ENCODE measurements at places on chromosomes 4 and X.

DNA sequence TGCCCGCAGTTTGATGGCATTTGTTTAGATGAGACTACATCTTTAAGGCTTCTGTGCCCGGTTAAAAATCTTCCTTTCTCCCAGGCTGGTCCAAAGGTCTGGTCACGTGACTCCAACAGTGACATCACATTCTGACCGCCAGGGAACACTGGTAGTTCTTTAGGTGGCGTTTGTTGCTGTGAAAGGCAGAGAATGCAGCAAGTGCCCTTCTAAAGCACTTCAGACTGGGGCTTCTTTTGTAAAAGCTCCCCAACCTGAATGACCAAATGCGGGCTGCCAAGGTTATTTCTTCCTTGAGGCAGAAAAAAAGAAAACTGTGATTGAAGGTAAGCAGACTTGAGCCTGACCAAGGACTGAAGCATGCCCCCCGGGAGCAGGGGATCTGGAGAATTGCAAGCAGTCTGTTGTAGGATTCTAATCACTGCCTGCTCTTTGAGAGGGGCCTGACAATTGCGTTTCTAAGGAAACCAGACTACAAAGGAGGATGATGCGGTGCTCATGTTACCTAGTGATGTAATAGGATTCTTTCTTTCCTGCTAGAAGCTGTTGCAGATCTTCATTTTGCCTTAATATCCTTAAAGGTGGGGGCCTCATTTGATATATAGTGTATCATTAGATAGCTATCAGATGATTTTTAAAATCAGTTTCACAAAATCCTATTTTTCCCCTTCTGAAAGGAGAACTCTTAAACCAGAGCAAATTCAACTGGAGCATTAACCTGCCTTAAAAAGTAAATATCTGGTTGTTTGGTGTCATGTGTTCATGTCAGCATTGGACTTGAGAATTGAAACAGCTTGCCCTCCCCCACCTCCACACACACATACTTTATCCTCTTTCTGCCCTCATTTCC lies 133.1 kb downstream of the AKAP4 start:
- DNase-seq, result no peak

DNA sequence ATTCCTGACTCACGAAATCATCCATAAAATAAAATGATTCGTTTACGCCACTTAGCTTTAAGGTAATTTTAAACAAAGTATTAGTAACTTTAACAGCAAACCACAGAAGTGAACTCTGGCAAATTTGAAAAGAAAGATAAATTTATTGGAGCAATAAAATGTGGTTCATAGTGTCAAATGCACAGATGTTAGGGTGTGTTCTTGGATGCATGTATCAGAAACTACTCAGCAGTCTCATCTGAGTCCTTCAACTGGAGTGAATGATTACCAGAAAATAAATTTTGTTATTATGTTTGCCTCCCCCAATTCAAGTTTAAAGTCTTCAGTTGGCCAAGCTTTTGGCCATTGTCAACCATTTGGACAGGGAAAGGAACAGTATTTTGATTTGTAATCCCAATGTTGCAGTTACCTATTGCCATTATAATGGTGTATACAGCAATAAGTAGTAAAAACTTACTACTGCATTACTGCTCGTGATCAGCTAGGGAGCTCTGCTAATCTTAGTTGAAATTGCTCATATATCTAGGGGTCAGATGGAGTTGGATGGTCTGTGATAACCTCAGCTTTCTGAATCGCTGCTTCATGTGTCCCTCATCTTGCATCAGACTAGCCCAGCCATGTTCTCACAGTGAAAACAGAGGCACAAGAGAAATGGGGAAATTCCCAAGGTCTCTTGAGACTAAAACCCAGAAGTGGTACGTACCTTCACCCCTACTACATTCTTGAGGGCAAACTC lies 254.6 kb upstream of the KCNIP4 start:
- no peak for DNase-seq

DNA sequence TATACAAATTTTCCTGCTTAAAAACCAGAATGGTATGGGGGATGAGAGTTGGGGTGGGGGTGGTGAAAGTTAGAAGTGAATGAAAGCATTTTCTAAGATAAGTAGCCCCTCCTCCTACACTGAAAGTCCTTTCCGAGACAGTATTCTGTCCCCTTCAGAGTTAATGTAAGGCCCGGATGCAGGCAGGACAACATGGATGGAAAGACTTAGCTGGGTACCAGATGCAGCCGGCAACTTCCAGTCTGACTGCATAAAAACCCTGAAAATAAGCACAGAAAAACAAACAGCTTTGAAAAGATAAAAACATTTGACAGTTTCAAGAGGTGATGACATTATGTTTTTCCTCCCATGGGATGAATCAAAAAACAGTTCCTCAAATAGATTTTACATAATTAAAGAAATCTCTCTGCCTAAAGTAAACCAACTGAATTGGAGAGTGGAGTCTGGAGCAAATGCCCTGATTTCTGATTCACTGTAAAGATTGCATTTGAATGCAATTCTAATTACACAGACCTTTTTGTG lies 196.3 kb downstream of the GPAT3 start:
- DNase-seq, result no peak

DNA sequence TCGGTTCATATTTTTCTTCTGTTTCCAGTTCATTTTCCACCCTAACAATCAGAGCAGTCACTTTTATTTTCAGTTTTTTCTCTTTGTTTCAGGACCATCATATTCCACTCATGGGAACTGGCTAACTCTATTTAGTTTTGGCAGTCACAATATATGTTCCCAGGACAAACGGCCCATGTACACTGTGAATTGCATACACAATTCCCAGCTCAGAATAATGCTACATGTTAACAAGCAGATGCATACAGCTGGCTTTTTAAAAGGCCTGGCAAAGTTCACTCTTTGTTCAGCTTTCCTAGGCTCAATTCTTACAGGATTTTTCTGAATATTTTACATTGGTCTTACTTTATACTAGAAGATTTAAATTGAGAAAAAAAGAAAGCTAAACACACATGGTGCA lies 224.9 kb downstream of the ANKRD50 start:
- no peak for DNase-seq

- no peak for DNase-seq
Measured at GRCh38 chr4:105461221-105461620, 12.6 kb downstream of the PPA2 start.

- DNase-seq, result no peak
Measured at GRCh38 chr4:48025005-48025404, 8.4 kb downstream of the NIPAL1 start.

All from left forelimb (tissue), 1 donor.